ENCODE measurements at places on chromosomes 1 and 21.

DNA sequence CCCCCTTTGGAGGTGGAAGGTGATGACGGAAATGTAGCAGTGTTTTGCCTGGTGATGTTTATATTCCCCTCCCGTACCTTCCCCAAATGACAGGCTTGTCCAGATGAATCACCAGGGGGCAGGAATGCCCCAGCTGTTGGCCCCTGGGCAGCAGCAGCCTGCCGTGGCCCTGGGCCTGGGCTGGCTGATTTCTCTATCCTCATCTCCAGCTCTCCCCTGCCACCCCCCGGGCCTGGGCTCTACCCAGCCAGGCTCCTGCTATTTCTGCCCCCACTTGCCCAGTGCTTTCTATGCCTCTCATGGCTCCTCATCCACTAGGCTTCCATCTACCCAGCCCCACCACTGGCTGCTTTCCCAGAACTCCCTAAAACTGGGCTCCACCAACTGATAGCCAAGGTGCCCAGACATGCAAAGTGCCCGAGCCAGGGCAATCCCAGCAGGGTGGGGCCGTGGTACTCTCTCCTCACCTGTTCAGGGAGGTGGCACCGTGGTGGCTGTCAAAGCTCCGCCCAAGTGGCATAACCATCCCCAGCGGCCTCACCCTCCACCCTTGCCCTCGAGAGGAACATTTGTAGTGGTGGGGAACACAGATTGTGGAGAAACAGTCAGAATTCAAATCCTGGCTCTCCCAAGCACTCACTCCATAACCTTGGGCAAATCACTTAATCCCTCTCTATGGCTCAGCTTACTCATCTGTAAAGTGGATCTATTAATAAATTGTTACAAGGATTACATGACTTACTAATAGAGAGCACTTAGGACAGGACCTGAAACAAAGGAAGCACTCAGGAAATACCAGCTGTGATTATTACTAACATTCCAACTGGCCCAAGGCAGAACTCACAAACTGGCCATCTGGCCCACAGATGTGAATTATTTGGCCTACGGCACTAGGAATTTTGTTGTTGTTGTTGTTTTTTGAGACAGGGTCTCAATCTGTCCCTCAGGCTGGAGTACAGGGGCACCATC is 12.8 kb upstream of the ECE1 start:
- peak; percentile 75 for DNase-seq

DNA sequence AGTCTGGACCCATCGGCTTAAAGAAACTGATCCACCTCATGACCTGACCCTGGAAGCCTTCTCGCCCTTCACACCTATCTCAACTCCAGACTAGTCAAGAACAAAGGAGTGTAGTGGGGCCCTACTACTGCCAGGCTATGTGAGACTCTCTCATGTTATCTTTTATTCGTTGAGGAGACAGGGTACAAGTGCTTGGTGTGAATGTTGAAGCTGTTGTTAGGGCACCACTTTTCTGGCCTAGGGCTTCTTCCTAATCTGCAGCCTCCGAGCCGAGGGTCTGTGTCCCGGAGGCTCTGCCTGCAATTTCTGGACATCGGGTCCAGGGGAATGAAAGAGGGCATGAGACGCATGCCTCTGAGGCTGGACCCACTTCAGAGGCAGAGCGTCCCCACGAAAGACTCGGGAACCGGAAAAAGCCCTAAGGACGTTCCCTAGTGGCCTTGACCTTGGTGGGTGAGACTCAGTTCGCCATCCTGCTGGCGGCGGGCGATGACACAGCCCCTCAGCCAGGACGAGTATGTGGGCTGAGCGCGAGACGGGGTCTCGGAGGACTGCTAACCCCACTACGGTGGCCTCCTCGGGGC is 671 bp downstream of the DNAJC11 start:
- DNase-seq: no peak

DNA sequence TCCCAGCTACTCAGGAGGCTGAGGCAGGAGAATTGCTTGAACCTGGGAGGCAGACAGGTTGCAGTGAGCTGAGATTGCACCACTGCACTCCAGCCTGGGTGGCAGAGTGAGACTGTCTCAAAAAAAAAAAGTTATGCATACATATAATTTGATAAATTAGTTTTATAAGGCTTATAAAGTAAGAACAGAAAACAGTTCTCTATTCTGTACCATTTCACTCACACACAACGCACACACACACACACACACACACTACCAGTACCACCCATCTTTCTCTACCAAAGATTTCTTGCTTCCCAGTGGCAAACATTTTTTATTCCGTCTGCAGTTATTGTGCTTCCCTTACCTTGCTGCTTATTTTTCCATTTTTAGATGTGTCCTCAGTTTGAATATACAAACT is 46.4 kb upstream of the FASLG start:
- no peak for DNase-seq

- DNase-seq: no peak
These were observed 25.3 kb downstream of the ACTA1 start for GRCh38 chr1:229408458-229409037.

DNA sequence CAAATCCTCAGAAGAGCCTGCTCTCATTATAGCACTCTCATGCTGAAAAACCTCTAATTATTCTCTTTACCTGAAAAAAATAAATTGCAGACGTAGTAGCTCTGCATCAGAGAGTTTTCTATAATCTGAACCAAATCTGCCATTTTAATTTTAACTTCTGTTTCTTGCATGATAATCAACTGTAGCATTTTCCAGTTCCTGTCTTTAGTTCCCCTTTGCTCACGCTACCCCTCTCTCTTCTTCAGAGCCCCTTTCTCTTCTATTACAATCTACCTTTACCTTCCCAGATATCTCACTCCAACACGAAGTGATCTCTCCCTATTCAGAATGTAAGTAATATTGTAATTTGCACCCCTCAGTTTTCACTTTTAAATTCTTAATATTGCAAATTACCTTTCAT is 31.4 kb downstream of the FMO1 start:
- DNase-seq: no peak

DNA sequence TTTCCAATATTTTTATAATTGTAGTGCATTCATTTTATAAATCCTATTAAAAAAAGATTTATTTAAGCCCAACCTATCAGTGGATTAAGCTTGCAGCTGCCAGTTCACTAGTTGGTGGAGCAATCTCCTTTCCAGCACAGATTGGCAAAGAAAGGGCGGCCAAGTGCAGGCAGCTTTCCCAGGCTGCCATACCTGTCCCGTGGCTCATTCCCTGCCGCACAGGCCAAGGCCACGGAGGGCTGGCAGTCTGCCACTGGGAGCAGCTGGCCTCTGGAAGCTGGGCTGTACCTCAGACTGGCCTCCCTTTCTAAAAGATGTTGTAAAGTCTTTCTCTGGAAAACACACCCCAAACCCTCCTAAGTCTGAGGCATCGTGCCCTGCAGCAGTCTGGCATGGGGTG is 74.2 kb downstream of the SIM2 start:
- DNase-seq: no peak

DNA sequence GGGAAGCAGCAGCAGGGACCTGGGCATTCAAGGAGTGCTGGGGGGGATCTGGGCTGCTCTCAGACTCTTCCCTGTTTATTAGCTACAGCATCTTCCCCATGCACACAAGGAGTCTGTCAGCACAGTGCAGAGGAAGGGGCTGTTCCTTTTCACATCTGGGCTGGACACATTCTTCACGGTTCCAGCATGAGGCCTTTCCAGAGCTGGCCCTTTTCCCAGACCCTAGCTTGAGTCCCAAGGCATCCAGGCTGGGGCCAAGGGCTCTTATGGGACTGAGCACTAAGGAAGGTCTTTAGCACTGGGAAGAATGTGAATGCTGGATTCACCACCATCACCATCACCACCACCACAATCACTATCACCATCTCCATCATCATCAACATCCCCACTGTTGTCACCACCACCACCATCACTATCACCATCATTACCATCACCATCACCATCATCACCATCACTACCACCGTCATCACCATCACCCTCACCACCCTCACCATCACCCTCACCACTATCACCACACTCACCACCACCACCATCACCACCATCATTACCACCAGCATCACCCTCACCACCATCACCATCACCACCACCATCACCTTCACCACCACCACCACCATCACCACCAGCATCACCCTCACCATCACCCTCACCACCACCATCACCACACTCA is 28.4 kb downstream of the PARK7 start:
- no peak for DNase-seq

- no peak for DNase-seq
These were observed 2.8 kb downstream of the ELAVL4 start for GRCh38 chr1:50111503-50111902.

DNA sequence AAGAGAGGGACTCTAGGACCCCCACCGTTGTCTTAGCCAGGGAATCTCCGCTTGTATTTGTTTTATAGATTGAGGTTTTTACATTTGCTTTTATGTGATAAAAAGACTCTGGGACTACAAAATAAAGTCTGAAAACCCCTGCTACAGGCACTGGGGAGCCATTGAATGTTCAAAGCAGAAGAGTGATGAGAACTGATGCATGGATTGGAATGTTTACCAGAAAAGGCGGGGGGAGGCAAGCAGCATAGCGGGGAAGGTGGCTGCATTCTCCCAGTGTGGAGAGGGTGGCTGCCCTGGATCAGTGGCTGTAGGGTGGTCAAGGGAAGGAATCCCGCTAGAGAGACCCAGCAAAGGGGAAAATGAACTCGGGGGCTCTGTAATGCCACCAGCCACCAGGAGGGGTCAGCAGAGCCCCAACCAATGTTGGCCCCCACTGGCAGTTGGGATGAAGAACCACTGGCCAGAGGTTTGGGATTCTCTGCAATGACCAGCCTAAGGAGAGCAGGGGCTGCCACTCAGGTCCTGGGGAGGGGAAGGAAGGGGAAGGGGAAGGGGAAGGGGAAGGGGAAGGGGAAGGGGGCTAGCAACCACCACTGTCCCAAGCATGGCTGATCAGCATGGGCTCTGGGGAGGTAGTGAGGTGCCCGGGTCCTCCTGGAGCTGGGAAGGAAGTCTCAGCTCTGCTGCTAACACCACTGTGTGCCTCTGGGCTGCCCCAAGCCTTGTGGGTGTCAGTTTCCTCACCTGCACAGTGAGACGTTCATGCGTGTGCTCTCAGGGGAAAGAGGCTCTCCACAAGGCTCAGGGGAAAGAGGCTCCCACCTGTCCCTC is 19.2 kb upstream of the PEF1 start:
- DNase-seq: no peak

GRCh38 chr1:219676012-219676765 is 63.3 kb upstream of the ZC3H11B start:
- DNase-seq: peak; percentile 29

GRCh38 chr21:40972151-40972550 is 125.2 kb upstream of the DSCAM start:
- no peak for DNase-seq

DNA sequence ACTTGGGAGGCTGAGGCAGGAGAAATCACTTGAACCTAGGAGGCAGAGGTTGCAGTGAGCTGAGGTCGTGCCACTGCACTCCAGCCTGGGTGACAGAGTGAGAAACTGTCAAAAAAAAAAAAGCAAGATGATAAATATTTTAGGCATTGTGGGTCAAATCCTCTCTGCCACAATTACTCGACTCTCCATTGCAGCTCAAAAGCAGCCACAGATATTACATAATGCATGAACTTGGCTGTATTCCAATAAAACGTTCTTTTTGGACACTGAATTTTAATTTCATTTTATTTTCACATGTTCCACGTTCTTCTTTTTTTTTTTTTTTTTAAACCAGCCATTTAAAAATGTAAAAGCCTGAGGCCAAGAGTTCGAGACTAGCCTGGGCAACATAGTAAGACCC is 69.4 kb downstream of the TCP10L start:
- DNase-seq: no peak

- no peak for DNase-seq
These were observed 47.5 kb downstream of the EDN2 start for GRCh38 chr1:41437011-41437355.

GRCh38 chr1:114551400-114551799 is 30.0 kb downstream of the BCAS2 start:
- no peak for DNase-seq

- no peak for DNase-seq
These were observed 9.5 kb downstream of the ZSWIM5 start for GRCh38 chr1:45196863-45197262.

GRCh38 chr1:245086389-245086969 is 68.3 kb upstream of the KIF26B start:
- DNase-seq: peak; percentile 50

- no peak for DNase-seq
These were observed 980 bp upstream of the AHCYL1 start for GRCh38 chr1:109983380-109984189.

- no peak for DNase-seq
These were observed 178.6 kb downstream of the RRAGC start for GRCh38 chr1:38680801-38681510.

DNA sequence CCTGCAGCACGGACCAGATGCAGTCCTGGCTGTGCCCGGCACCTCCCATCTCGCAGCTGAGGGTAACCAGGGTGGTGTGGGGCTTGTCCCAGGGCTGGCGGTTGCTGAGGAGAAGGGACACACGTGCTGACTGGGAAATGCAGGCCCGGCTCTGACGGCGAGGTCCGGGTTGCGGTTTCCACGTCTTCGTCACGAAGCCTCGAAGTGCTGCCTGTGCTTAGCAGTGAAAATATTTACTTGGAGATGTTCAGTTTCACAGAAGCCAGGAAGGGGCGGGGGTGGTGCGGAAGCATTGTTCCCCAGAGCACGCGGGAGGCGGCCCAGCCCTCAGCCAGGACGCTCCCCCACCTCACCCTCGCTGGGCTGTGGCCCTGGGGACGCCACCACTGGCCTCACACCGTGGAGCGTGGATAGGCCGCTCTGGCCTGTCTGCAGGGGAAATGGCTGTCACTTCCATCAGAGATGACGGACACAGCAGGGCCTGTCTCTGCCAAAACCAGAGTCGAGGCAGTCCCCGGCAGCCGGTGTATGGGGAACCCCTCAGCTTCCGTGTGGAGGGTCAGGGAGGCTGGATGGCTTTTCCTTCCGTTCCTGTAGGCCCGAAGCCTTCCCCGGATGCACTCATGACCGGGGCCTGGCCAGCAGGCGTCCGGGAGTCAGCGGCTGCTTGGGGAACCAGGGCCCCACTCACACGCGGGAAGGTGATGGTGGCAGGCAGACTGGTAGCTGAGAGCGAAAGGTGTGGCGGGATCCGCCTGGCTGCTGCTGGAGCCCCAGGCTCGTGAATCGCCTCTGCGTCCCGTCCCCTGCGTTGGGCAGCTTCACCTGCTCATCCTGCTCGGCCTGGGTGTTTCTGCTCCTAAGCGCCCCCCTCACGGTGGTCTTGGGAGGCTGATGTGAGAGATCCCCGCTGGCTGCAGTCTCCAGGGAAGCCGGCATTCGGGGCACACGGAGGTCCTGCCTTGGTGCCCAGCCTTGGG is 14.7 kb upstream of the POFUT2 start:
- no peak for DNase-seq

DNA sequence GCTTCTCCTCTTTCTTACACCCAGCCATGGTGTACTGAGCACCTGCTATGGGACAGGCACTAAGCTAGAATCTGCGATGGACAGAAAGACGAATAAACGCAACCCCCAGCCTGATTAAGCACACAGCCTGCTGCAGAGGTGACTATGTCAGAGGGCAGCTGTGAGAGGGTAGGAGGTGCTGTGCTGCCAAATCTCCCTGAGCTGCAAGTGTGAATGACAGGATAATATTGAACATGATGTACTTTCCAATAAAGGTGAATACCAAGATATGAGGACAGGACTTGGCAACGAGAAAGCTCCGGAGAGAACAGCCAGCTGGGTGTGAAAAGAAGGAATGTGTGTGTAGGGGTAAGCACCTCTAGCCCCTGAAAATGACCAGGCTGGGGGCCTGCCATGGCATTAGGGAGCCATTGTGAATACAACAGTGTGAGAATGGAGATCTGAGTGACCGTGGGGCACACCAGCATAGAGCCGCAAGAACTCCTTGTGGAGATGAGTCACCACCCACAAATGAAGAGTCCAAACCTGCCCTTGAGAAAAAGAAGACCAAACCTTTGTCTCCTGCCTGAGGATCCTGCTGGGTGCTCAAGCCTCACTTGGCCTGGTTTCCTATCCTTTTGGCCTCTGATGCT is 83.0 kb upstream of the ATF3 start:
- DNase-seq: no peak

GRCh38 chr1:73911849-73912248 is 286.1 kb downstream of the LRRIQ3 start:
- DNase-seq: no peak
